Mucosa of gallbladder (tissue), 1 donor: ENCODE measurements at places on chromosomes 1 and 21. TPM values are rescaled to one million over a fixed set of nuclear protein-coding genes. Genes with fewer than 3 reads are reported as not detected.

- no peak for DNase-seq
Measured at GRCh38 chr1:150024156-150024555, 13.6 kb upstream of the OTUD7B start.

Gene CTTNBP2NL
- total RNA-seq: 56.0 TPM

Gene CRYAA
- total RNA-seq: not detected

Gene CD1D
- total RNA-seq: 7.2 TPM

Gene DPT
- total RNA-seq: 30.7 TPM

DNA sequence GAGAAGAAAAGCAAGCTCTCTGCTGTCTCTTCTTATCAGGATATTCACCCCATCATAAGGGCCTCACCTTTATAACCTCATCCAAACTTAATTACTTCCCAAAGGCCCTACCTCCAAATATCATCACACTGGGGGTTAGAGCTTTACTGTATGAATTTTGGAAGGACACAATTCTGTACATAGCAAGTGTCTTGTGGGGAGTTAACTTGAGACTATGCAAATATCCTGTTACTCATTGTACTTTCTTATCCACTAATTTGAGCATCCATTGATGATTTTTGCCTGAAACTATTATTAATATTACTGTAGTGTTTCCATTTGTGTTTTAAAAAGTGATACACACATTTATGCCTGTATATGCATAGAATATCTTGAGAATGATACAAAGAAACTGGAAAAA lies 129.1 kb upstream of the IVNS1ABP start:
- DNase-seq: no peak

Gene FMO3
- total RNA-seq: 0.86 TPM

DNA sequence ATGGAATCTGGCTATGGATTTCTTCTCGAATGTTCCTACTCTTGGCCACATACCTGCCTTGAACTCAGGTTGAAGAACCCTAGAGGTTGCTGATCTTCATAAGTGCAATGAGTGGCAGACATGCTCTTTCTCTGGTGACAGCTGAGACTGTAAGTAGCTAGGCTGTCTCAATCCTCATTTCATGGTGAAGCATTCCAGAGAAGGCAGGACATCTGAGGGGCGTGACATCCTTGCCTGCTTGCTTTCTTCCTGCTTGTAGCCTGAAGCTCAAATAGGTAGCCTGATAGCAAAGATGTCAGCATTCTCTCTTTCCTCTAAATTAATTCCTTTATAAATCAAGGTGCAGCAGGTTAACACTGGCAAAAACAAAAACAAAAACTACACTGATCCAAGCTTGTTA lies 114.6 kb upstream of the MAGI3 start:
- no peak for DNase-seq

DNA sequence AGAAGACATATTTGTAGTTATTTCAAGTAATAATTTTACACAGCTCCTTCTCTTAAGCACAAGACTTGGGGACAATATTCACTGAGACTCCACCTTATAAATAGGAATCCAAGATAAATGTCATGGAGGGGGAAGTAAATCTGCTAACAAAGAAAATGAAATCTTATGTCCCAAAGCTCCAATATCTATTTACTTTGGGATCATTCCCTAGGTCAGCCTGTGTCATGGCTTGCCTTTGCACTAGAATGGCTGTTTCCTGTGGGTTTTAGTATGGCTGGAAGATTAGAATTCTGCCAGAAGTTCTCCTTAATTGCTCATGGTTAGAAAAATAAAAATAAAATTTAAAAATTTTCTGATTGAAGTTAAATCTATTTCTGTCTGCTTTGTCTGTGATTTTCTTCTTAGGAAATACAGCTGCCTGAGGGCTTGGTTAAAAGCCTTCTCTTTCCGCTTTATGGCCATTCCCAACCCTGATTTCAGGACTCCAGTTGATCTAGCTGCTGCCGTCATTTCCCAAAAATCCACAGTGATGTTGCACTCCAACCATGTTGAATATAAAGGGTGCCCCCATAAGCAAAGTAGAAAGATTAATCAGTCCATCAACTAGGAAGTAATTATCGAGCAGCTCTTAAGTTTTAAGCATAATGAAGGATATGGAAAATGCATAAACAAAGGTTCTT lies 326.4 kb upstream of the LYPLAL1 start:
- no peak for DNase-seq

- DNase-seq: no peak
Measured at GRCh38 chr1:30815556-30815955, 58.0 kb upstream of the LAPTM5 start.

GRCh38 chr1:108570128-108570527 lies 10.2 kb downstream of the EEIG2 start:
- DNase-seq: no peak

DNA sequence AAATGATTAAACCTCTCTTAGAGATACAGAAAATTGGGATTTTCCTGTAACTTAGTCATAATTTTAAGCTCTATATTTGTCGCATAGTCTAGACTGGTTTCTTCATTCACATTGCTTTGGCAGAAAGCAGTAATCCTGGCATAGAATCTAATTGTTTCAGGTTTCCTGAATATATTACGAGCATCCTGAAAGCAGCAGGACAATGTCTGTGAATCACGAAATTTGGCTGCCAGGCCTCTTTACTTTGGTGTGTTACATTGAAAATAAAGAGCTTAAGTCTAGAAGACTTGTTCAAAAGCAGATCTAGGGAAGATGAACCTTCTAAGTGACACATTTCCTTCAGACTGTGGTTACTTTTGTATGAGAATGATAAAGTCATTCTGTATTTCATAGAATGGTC lies 72.2 kb downstream of the TDRD5 start:
- no peak for DNase-seq
